NCI-H774 (cell line): ENCODE measurements at places on chromosomes 2 and 18.
A peak's percentile ranks its signal among the peaks of the same experiment; 100 is the strongest.

DNA sequence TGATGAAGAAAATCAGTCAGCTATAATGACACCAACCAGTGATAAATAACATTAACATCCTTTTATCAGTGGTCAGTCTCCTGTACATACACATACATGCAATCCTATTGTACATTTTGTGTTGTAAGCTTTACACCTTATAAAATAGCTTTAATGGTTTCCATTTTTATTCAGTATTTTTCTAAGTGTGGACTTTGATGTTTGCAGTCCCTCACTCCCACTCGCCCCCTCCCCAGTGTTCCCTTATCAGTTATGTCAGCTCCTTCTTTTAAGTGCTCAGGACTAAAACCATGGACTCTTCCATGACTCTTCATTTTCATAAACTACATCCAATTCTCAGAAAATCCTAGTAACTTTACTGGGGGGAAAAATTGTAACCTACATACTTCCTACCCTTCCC lies 713.0 kb downstream of the LRRTM4 start:
- DNase-seq = no peak

GRCh38 chr2:175518206-175518605 lies 336.7 kb upstream of the ATP5MC3 start:
- no peak for DNase-seq

DNA sequence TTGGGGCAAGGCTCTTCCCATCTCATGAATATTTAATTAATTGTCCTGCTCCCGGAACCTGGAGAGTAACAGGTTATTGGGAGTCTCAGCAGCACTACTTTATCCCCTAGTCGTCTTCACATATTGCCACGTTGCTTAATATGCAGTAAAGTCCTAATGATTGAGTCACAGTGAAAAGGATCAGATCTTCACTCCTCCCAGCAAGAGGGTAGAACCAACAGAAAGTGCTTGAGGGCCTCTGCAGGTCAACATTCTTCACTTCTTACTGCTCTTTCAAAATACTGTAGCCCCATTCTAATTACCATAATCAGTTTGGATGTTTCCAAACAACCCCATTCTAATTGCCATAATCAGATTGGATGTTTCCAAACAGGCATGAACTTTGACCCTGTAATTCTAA lies 801.0 kb downstream of the LRRTM4 start:
- no peak for DNase-seq

DNA sequence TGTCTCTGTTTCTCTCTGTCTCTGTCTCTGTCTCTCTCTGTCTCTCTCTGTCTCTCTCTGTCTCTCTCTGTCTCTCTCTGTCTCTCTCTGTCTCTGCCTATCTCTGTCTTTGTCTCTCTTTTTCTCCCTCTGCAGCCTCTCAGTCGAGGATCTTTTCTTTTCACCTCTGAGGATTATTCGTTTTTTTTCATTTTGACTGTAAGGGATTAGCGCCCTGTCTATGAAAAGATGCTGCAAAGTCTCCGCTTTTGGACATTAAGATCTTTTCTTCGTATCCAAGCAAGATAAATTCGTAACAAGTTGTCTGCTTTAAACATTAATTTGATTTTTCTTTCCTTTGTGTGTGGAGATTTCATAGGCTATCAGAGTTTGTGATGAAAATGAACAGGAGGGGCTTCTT lies 191.2 kb upstream of the TPO start:
- no peak for DNase-seq

DNA sequence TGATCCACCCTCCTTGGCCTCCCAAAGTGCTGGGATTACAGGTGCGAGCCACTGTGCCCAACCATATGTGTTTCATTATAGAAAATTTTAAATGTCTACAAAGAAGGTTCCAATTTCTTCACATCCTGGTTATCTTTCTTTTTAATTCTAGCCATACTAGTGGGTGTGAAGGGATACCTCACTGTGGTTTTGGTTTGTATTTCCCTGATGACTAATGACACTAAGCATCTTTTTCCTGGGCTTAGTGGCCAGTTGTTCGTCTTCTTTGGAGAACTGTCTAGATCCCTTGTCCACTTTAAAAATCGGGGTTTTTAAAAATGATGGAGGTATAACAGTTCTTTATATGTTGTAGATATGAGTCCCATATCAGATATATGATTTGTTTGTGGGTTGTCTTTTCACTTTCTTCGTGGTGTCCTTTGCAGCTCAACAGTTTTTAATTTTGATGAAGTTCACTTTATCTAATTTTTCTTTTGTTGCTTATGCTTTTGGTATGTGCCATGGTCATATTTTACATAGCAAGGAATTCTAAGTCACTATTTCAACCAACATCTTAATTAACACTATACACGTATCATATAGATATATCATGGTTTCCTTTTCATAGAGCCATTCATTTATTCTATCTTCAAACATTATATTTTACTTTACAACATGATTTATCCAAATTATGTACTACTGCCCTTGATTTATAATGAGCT lies 135.0 kb upstream of the RIOK3 start:
- no peak for DNase-seq

DNA sequence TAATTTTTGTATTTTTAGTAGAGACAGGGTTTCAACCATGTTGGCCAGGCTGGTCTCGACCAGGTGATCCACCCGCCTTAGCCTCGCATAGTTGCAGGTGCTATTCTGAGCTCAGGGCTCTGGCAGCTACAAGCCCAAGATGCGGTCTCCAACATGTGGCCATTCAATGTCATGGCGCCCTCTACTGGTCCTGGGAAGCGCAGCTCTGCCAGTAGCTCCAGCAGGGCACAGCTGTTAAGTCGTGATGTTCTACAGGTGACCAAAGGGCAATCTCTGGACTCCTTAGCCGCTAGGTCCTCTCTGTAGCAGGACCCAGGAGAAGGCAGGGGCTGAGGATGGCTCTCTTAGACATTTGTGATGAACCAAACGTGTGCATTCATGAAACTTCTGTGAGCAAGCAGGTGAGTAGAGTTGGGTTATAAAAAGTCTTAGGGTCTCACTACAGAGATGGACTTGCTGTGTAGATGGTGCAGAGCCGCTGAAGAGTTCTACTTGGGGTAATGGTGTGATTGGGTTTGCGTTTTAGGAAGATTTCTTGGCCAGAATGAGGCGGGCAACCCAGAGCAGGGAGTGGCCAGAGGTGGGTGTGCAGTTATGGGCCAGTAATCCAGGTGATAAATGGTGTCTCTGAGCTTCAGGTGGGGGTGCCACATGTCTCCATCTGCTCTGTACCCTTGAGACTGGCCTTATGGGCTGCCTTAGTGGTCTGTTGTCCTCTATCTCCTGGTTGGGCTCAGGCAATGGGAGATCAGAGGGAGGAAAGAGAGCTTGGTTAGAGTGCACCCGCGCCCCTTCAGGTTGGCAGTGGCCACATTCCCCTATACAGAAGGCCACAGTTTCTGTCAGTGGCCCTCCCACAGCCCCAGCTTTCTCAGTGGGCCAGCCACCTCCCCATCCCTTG lies 31.0 kb downstream of the IL37 start:
- peak; percentile 36 for DNase-seq

GRCh38 chr2:61988462-61989366 lies 83.2 kb downstream of the COMMD1 start:
- no peak for DNase-seq

DNA sequence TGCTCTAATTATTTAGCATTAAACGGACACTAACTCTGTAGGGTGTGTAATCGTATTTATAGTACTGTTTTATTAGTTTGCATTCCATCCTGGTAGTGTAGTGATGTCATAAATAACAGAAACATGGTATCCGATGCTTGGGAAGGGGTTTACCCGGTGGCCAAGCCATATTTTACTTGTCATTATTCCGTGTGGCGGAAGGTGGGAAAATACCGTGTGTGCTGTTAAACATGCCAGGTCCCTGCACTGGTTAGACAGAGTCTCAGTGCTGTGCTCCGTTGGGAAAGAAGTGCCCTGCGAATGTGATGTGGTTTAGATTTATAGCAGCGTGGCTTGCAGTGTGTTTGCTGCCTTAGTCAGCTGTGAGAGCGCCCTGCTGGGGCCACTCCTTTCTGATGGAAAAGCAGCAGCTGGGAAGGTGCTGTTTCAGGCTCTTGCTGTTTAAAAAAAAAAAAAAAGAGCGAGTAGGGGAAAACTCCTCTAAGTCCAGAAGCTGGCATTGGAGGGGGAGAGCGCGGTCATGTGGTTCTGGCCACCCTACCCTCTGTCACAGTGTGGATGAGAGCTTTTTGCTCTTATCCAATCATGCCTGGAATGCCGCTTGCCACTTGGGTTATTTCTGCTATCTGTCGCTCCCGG lies 211.0 kb downstream of the NEDD4L start:
- DNase-seq = no peak

DNA sequence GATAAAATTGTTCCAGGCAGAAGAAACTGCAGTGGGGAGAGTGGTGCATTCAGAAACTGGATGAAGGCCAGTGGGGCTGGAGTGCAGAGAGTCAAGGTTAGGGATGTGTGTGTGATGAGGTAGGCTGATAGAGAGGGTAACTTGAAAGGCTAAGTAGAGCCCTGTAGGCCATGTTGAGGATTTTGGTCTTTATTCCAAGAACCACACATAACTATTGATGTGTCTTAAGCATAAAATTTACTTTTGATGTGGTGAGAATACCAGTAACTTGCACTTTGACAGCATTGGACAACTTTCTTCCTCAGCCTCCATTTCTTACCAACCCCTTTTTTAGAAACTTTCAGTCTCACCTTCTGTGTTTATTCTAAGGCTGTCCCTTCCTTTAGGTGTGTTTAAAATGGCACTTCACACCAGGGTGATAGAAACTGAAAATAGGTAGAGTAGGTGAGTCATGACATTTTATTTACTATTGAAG lies 22.6 kb downstream of the MTX2 start:
- DNase-seq = no peak

DNA sequence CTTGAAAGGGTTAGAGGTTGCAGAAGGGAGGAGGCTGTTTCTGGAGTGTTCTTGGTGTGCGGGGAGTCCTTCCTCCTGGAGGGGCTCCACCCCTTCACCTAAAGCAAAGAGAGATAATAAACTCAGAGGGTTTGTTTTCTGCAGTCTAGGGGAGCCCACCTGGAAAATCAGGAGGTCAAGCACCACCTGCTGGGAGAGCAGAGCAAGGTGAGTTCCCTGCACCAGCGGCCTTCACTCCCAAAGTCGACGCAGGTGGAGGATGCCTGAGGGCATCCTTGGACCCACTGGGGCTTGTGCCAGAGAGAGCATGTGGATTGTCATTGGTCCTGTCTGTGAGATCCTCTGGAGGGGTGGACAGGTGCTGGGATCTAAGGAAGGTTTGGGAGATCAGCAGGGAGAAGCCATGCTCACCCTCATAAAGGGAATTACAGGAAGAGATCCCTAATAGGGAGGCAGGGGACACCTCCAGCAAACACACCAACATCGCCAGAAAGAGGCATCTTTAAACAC lies 116.7 kb downstream of the KCNF1 start:
- DNase-seq = no peak

- no peak for DNase-seq
Measured at GRCh38 chr18:55544014-55544413, 44.0 kb downstream of the TCF4 start.

DNA sequence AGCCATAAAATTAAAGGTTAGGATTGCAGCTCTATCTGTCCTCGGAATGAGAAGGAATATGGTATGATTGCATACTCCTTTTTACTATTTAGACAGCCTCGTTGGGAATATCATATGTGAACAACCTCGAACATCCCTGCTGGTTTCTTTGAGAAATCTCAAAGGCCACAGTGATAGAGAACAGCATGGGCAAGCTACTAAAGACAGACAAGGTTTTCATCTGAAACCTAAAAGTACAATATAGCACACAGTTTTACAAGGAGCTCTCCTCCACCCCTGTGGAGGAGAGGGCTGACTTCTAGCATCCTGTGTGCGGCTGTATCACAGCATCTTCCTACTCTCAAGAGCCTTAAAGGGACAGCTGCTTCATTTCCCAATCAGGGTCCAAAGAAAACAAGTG lies 104.3 kb downstream of the VWC2L start:
- DNase-seq = no peak

GRCh38 chr18:47946889-47947288 lies 16.4 kb upstream of the SMAD2 start:
- DNase-seq = no peak

DNA sequence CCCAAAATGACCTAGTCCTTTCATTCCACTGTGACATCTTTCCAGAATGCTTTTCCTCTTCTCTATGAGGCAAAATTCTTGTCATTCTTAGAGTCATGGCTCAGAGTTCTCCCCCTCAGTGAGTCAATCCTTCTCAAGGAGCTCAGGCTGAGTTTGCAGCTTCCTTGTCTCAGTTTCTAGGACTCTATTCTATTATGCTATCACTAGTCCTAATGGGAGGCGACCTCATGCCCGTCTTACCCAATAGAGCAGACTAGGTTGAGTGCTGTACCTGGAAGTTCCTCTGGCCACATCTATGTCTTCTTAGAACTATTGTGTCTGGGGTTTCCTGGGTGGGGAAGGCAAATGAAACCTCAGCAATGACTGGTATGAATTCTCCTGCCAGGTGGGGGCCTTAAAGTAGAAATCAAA lies 51.5 kb downstream of the HAUS1 start:
- no peak for DNase-seq

- no peak for DNase-seq
Measured at GRCh38 chr2:236545248-236545658, 24.4 kb upstream of the ACKR3 start.

- no peak for DNase-seq
Measured at GRCh38 chr2:190582019-190582418, 47.5 kb upstream of the NEMP2 start.

GRCh38 chr2:19898592-19899329 lies 3.0 kb downstream of the TTC32 start:
- no peak for DNase-seq

DNA sequence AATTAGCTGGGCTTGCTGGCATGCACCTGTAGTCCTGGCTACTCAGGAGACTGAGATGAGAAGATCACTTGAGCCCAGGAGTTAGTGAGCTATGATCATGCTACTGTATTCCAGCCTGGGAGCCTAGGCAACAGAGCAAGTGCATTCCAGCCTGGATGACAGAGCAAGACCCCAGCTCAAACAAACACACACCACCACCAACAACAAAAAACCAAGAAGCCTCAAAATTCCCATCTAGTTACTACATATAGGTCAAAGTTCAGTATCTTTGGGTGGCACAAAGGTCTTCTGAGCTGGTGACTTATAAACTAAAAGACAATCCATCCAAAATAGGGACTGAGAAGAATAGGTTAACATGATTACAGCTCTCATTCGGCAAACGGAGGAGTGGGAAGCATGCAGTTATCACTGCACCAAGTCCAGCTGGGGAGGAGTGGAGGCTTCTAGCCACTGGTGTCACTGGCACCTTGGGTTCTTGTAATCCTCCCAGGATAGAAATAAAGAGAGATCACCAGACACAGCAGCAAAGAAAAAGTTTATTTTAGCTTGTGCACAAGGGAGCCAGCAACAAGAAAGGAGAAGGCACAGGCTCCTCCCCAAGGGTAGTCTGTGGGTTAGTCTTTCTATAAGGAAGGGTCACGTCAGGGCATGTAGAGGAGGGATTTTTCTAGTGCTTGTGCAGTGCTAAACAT lies 57.4 kb downstream of the SH2D6 start:
- no peak for DNase-seq

- DNase-seq = no peak
Measured at GRCh38 chr2:210177769-210178168, 6.6 kb upstream of the KANSL1L start.

DNA sequence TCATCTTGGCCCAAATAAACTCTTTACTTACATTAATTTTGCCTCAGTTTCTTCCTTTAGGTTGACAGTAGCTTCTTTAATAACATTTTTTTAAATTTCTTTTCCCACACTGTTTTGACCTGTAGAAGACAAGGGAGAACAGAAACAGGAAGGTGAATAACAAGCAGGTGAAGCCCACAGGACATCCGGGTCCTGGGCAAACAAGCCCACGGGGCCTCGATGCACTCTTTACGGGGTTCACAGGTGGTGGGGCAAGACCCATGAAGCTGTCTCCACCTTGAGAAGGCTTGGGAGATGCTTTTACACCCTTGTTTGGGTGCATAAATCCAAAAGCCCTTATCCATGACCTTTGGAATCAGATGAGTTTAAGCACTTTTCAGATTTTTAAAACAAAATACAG lies 301.0 kb upstream of the MGAT5 start:
- no peak for DNase-seq
